ENCODE measurements at places on chromosomes 16 and 17. TPM values are rescaled to one million over a fixed set of nuclear protein-coding genes. Genes with fewer than 3 reads are reported as not detected.

- DNase-seq = no peak
These were observed 26.7 kb upstream of the ERN1 start for GRCh38 chr17:64156670-64157069.

GRCh38 chr16:14496786-14497185 lies 133.3 kb downstream of the PARN start:
- no peak for DNase-seq

ARHGDIG gene
- 1.2 TPM for polyA plus RNA-seq

ZNF771 gene
- polyA plus RNA-seq = 5.7 TPM

- DNase-seq = no peak
These were observed 52.3 kb downstream of the KPNA2 start for GRCh38 chr17:68087851-68088250.

SERPINF2 gene
- polyA plus RNA-seq = 5.8 TPM

GRCh38 chr17:61904094-61904710 lies 23.6 kb downstream of the INTS2 start:
- DNase-seq = no peak

- no peak for DNase-seq
These were observed 3.1 kb upstream of the C17orf58 start for GRCh38 chr17:67999291-67999911.

GRCh38 chr17:42795465-42795864 lies 3.0 kb downstream of the COA3 start:
- DNase-seq = no peak

DNA sequence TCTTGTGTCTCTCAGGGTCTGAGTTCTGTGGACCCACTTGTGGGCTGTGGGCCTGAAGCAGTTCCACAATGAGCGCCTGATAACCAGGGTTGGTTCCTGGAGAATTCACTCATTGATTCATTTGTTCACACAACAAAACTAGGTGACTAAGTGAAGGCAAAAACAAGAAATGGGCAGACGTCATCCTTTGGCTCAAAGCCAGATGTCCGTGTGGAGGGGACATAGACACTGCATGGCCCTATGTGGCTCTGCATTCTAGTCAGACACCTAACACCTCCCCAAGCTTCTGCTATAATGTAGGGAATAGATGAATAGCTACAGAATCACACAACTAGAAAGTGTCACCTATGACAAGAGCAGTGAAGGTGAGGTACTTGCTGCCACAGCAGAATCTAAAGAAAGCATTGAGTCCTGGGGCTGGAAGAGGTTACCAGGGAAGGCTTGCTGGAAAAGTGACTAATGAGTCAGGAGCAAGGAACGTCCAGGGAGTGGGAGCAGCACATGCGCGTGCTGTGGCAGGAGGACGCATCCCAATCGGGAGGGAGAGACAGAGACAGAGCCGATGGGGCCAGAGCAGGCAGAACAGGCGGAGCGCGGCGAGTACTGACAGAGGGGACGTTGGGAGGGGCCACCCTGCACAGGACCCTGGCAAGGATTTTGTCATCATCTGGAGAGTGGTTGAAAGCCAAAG lies 58.9 kb downstream of the CES1 start:
- no peak for DNase-seq

- no peak for DNase-seq
These were observed 1.1 kb downstream of the ZNF423 start for GRCh38 chr16:49854796-49855203.

DNA sequence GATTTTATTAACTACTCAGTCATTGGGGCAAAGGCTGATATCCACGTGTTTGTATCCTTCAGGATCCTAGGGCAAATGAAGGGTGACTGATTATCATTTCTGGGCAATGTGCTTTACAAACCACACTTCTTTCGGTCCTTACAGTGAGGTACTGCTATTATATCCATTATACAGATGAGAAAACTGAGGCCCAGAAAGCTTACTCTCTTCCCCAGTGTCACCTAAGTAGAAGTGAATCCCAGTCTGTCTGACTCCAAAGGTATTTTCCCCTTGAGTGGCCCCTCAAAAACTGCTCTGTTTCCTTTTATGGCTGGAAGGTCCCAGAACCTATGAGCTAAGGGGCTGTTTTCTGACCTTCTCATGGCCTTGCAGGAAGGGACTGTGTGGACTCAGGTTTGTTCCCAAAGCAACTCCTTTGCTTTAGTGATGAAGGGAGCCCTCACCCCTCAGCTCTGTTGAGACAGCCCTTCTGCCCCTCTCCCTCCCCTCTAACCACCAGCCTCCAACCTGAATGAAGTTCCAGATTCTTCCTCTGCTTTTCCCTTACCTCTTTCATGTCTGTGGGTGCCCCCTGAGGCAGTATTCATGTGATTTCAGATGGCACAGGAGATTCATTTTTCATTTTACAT lies 27.4 kb upstream of the ADGRG1 start:
- no peak for DNase-seq

DNA sequence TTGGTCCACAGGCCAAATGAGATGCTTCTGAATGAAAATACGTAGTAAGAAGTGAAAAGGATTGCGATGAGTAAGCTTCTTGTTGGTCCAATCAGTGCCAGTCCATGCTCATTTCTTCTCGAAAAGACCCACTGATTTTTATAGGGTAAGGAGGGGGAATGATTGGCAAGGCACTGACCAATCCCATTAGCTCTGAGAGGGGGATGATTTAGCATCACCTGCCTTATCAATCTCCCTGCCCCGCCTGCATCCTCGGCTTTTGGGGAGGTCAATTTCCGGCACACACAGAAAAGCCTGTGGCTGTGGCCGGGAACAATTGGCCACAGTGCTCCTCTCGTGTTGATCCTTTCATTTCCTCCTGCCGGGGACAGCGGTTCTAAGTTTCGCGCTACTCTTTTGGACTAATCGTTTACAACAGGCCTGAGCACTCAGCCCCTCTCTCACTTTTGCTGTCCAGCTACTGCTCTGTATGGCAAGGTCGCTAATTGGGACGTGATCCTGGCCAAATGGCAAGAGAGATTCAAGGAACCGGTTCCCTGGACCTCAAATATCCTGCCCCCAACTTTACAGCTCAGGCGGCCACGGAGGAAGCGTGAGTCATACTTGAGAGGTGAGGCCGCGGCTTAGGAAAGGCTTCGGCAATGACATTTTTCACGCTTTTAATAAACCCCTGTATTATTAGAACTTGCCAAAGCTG lies 43.1 kb downstream of the TBX4 start:
- no peak for DNase-seq

GRCh38 chr16:5768445-5768844 lies 670.9 kb upstream of the EEF2KMT start:
- no peak for DNase-seq

HBA1 gene
- 453 TPM for polyA plus RNA-seq

MPP2 gene
- polyA plus RNA-seq = 6.1 TPM

DNA sequence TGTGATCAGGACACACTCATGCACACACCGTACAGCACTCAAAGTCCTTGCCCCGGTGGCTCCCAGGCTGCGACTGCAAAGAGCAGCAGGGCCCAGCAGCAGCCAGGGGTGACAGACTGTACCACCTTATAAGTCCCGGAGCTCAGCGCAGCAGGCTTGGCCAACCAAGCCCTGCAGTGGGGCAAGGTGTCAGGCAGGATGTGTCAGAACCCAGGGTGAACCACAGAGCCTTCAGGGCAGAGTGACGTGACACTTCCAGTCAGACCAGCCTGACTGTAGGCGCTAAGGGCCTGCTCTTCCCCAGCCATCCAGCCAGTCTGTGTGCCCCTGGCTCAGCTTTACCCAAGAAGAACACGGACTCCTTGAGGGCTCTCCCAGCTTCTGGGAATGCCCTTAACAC lies 204.1 kb downstream of the COPRS start:
- DNase-seq = no peak

- peak; percentile 31 for DNase-seq
These were observed 19.6 kb upstream of the TNFRSF13B start for GRCh38 chr17:16991349-16992009.

- no peak for DNase-seq
These were observed at the start of gene GLTPD2 for GRCh38 chr17:4788807-4789700. TSS of gene GLTPD2 (plus strand) at chr17:4788964. CDS start at chr17:4789012, 48 bp downstream.

DNA sequence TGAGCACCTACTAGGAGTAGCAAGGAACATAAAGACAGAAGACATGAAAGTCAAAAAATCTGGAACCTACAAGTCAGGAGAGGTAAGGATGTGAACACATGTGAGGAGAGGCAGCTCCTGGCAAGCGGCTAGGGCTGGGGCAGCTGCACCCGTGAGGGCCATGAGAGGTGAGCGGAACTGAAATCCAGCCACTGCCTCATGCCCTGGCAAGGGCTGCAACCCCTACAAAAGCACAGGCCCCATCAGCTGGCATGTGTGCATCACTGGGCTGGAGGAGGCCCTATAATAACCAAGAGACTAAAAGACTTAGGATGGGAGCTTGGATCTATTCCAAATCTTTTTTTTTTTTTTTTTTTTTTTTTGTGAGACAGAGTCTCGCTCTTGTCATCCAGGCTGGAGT lies 40.3 kb upstream of the ERN1 start:
- DNase-seq = no peak

SMIM5 gene
- polyA plus RNA-seq = 3.5 TPM

DNAJA3 gene
- 34.1 TPM for polyA plus RNA-seq

TP53TG3F gene
- polyA plus RNA-seq = not detected

DNA sequence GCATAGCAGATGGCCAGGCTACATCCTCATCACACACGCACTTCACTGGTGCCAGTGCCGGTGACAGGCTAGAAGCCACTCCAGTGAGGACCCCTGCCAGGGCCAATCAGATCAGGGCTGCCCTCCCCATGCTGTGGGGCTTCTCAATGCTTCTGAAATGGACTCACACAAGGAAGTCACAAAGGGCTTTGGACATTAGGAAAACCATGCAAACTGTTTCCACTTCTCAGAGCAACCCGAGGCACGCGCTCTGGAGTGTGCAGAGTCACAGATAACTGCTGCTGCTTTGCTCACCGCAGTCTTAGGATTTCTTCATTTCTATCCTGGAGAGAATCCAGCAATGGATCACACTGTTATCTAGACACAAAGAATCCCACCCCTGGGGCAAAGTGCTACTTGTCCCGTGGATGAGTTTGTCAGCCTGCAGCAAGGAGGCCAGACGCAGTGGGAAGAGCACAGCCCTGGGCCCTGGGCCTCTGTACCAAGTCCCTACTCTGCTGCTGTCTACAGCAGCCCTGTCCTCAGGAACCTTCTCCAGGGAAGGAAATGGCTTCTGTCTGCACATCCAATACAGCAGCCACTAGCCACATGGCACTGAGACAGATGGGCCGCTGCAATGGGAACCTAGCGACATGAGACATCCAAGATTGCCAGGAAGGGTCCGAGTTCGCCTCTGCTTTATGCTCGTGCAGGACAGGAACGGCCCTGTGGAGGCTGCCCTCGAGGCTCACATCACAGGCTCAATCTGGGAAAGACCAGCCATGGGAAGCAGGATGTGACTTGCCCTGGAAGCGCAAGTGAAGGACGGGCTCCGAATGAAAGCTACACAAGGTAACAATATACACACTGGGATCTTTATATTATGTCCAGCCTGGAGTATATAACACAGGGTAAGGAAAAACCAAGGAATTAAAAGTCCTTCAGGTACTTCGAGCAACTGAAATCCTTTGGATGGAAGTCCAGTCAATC lies 169.3 kb downstream of the ZFHX3 start:
- no peak for DNase-seq

GRCh38 chr17:48162306-48162934 lies 54.9 kb downstream of the SNX11 start:
- no peak for DNase-seq

CCL1 gene
- polyA plus RNA-seq = not detected

Measured in left renal pelvis (tissue), 4 donors.